Muscle of back (tissue), 13 donors: ENCODE measurements at places on chromosomes 12 and 14. TPM values are rescaled to one million over a fixed set of nuclear protein-coding genes. Genes with fewer than 3 reads are reported as not detected.

The LTBR gene
- 28.5 TPM for polyA plus RNA-seq

The DPPA3 gene
- polyA plus RNA-seq: not detected

The EPS8 gene
- polyA plus RNA-seq: 38.2 TPM

The GLS2 gene
- polyA plus RNA-seq: 0.15 TPM

GRCh38 chr12:114339626-114340025 lies 66.3 kb downstream of the TBX5 start:
- no peak for DNase-seq

DNA sequence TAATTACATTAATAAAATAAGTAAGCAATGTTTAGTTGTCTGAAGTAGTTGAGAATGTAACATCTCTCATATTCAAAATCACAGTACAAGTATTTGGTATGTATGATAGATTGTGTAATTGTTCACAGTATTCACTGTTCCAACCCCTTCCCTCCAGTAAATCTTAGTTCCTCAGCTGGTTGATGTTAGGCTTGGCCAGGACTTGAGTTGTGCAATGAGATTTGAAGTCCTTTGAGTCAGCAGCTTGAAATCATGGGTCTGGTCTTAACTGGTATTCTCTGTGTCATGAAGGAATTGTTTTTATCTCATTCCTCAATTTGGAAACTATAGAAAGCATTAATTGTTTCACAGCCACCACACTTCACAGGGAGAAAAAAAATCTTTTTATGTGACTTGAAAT lies 477.1 kb downstream of the FSCB start:
- DNase-seq: peak; percentile 38

GRCh38 chr14:34237081-34237480 lies 225.0 kb downstream of the SPTSSA start:
- DNase-seq: no peak

DNA sequence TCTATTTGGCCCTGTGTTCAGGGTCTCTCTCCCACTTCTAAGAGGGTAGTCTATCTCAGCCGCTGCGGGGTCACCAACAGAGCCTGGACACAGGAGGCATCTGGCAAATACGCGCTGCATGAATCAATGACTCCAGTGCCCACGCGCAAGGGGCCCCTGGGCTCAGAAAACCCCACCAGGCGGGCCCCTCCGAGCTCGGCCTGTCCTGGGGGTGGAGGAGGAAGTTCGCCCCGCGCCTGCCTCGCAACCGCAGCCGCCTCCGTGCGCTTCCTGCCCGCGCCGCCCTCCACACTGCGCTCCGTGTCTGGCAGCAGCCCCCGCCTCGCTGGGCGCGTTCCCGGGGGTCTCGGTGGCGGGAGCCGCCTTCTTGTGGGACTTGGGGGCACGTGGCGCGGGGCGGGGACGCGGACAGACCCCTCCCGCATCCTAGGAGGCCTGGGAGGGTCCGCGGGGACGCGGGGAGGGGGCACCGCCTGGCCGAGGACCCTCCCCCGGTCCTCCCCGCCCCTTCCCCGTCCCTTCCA lies 811 bp upstream of the FBRSL1 start:
- peak; percentile 73 for DNase-seq

DNA sequence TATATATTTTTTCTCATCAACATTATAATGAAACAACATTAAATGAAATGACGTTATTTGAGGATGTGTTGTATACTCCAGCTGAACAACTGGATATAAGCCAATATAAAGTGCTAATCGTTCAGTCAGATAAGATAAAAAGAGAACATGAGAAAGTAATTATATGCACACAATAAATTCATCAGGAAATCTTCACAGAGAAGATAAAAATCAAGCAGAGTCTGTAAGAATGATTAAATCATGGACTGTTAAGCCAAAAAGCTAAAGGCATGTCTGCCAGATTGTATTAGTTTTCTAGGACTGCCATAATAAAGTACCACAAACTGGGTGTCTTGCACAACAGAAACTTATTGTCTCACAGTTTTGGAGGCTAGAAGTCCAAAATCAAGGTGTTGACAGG lies 178.6 kb downstream of the NELL2 start:
- DNase-seq: no peak

GRCh38 chr14:54342806-54343205 lies 54.0 kb upstream of the CDKN3 start:
- DNase-seq: no peak

GRCh38 chr14:95496690-95497259 lies 19.7 kb downstream of the SYNE3 start:
- peak; percentile 76 for DNase-seq

GRCh38 chr12:15146585-15146984 lies 74.6 kb downstream of the RERG start:
- no peak for DNase-seq

DNA sequence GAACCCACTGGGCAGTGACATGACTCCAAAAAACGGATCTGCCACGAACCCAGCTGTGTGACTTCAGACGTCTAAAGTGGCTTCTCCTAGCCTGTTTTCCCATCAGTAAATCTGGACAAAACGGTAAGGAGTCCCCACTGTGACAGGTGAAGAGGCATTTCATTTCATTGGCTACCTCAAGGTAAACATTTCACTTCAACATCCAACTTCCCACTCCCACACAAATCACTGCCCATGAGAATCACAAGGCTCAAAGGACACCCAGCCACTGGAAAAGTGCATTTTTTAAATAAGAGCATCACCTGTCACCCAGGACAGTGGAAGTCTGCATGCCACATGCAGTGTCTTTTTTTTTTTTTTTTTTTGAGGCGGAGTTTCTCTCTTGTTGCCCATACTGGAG lies 27.9 kb downstream of the HSP90AA1 start:
- DNase-seq: no peak

DNA sequence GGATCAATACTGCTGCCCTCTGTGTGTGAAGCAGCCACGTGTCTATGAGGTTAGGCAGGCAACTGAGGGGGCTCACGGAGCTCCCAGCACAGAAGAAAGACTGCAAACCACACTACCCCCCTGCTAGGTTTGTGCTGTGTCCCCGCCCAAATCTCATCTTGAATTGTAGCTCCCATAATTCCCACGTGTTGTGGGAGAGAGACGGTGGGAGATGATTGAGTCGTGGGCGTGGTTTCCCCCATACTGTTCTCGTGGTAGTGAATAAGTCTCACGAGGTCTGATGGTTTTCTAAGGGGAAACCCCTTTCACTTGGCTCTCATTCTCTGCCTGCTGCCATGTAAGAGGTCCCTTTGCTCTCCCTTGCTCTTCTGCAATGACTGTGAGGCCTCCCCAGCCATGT lies 68.6 kb downstream of the ACTN1 start:
- no peak for DNase-seq

DNA sequence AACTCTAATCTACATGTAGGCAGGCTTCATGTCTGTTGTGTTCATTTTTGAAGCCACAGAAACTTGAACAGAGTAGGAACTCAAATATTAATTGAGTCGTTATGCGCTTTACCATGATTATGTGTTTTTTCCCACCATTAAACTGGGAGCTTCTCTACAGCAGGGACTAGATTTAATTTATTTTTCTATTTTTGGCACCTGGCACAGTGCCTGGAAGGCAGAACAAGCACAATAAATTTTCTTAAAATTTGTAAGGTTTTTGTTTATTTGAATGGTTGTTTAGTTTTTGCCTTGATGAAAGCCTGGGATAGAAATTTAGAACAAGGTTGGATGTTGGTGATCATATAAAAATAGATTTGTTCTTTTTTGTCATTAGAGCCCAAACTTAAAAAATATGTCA lies 221.7 kb upstream of the PLEKHG7 start:
- DNase-seq: no peak

DNA sequence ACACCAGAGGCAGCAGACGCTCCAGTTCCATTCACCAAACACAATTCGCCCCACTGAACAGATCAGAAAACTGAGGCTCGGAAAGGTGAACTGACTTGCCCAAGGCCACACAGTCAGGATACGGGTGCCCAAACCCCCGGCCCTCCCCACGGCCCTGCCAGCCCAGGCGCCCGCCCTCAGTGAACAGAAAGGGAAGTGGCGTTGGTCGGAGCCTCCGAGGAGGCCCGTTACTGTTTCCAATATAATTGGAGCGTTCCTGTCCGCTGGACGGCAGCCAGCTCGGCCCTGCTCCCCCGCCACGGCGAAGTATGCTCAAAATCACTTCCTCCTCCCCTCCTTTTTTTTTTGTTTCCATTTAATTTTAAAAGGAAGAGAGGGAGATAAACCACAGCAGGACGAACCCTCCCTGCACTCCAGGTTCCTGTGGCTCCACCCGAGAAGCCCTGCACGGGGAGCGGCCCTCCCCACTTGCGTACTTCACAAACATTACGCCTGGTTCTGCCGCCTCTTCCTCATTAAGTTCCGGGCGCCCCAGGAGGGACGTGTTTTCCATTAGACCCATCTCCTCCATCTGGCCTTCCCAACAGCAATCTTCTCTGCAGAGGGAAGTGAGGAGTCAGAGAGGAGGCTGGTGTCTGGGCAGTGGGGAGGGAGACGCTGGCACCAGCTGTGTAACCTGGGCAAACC lies 61.1 kb downstream of the NCOR2 start:
- peak; percentile 77 for DNase-seq
